ENCODE measurements at places on chromosomes 7 and 10.

GRCh38 chr10:3025026-3025683 lies 42.2 kb upstream of the PFKP start:
- DNase-seq, result no peak

- DNase-seq, result peak; percentile 28
These were observed 217.8 kb upstream of the HPS1 start for GRCh38 chr10:98664329-98665042.

DNA sequence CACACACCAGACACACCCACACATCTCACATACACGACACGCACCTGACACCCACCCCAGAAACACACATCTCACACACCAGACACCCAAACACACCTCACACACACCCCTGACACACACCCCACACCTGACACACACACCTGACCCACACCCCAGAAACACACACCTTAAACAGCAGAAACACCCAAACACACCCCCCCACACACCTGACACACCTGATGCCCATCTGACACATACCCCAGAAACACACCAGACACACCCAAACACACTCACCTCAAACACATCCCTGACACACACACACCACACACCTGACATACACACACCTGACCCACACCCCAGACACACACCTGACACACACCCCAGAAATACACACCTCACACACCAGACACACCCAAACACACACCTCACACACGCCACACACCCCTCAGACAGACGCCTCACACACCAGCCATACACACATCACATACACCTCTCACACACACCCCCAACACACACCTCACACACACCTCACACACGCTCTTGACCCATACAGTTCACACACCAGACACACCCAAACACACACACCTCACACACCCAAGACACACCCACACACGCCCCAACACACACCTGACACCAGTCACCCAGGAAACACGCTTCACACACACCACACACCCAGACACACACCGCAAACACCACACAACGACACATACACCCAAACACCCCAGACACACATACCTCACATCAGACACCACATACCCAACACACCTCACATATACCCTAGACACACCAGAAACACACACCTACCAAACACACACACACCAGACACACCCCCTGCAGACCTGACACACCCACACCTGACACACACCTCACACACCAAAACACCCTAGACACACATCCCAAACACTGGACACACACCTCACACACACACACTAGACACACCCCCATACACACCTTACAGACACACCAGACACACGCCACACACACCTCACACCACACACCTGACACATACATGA lies 1.7 kb upstream of the CALY start:
- DNase-seq, result no peak

GRCh38 chr10:9219860-9220259 lies 1165.4 kb downstream of the GATA3 start:
- DNase-seq, result no peak

GRCh38 chr7:107467972-107468371 lies 1.9 kb upstream of the GPR22 start:
- no peak for DNase-seq

DNA sequence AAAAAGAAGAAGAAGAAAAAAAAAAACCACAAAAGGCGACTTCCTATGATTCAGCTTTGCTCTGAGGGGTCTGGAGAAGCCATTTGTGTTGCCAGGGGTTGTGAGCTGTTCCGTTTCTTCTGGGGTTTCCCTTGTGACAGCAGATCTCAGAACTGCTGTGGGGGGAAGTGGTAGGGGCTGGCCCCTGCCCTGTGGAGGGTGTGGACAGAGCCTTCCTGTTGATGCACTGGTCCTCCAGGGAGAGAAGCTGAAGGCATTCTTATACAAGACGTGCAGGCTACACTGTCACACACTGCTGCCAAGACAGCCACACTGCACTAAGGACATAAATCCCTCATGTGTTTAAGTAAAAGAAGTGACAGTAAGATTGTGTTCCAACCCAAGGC lies 17.3 kb upstream of the CSGALNACT2 start:
- peak; percentile 52 for DNase-seq

DNA sequence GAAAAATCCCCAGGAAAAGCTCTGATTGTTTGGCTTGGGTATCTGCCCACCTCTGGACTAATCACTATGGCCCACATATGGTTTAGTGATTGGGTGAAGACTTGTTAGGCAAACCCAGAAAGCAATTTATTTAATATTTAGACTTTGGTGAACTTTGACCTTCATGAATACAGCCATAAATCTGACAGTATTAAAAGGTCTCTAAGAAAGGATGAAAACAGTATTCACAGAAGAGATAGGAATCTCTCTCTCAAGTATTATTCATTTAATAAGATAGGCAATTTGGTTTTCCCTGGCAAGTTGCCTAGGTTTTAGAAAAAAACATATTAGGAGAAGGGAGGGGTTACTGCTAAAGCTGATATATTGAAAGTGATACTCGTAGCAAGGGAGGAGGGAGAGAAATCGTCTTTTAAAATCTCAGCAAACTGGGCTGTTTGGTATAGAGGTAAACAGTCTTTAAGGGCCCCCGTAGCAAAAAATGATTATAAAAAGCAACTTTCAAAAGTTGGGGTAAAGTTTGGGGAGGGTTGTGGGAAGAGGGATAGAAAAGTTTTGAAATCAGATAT lies 57.1 kb downstream of the LSMEM1 start:
- DNase-seq, result no peak

GRCh38 chr7:22351878-22352277 lies 5.1 kb downstream of the RAPGEF5 start:
- no peak for DNase-seq

DNA sequence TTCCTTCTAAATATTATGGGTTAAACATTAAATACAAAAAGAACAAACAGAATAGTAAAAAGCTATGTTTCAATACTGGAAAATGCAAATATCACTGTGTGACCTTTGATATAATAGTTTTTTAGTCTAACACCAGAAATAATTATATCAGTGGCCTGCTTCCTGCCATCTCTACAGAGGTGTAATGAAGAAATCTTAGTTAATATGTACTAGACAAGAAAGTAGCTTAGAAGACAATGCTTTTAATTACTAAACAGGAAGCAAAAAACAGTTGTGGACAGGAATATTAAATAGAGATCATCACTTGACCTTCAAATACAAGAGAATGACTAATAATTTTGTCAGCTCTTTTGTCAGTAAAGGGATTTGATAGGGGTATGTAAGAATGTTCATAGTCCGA lies 47.4 kb upstream of the LRRN3 start:
- no peak for DNase-seq

DNA sequence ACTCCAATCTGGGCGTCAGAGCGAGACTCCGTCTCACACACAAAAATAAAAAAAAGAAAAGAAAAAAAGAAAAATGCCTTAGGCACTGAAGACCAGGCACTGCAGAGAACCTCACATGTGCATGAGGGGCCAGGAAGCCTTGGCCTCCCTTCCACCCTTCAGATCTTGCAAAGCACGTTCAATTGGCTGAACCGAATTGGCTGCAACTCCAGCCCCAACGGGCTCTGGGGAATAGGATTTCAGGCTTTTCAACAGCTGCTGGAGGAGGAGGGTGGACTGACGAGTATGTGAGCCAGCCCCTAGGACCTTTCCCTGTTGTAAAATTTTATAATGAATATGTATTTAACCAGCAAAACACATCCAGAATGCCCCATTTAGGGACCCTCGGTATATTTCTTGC lies 16.7 kb downstream of the TMEM120A start:
- no peak for DNase-seq

- DNase-seq, result no peak
These were observed 4.7 kb downstream of the C10orf88 start for GRCh38 chr10:122949296-122949695.

- DNase-seq, result no peak
These were observed 196.7 kb upstream of the TBX20 start for GRCh38 chr7:35450456-35451214.

DNA sequence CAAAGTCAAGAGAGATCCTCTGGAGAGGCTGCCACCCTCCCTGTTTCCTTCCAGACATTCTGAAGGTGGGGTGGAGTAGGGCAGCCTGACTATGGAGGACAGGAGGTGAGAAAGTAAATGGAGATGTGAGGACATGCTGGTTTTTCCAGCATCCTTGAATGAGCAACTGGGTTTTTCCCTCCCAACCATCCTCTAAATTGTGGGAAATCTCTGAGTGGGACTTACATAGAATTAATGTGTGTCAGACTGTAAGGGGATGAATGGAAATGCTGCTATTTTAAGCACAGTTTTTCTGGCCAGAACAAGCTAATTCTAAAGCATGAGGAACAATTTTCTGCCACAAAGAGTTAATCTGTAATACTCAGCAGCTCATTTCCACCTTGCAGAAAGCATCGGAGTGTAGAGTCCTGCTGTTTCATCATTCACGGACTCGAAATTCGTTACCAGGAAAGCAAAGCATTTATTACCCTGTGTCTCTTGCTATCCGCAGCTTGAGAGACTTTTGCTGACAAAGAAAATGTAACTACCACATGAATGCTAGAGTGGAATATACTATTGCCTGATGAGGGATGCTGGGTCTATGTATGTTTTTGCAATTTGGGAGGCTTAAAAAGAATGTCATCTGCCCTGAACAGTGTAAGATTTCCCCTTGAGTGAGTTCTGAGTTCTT lies 213.0 kb downstream of the CELF2 start:
- no peak for DNase-seq

DNA sequence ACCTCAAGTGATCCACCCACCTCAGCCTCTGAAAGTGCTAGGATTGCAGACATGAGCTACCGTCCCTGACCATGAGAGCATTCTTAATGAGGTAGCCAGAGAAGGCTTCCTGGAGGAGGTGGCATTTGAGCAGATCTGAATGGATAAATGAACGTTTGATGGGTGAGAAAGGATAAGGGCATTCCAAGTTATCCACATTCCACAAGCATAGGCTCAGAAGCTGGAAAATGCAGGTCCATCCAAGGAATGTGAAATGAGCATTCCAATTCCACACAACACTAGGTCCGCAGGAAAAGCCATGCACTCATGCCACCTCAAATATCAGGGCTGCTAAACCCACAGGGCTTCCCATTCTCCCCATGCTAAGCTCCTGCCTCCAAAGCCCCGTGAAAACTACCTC lies 17.0 kb downstream of the TMEM130 start:
- DNase-seq, result no peak
